ENCODE measurements at places on chromosomes 3 and 15.

- no peak for DNase-seq
These were observed 4.4 kb downstream of the A4GNT start for GRCh38 chr3:138127636-138128365.

GRCh38 chr3:34183114-34183513 lies 384.7 kb downstream of the PDCD6IP start:
- no peak for DNase-seq

DNA sequence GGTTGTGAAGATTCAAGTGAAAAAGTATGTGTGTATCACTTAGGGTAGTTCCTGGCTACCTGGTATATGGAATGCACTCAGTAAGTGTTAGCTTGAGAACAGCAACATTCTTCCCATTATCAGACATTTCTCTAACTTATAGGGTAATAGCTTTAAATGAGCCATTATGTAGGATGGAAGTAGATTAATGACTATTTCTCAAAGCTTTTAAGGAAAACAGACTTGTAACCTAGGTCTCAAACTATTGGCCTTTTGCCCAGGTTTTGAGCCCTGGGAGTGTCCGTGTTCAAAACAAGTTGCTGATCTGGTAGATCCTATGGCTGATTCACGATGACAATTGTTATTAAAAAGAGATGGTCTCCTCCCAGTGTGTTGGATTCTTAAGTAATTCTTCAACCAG lies 129.1 kb upstream of the UMPS start:
- no peak for DNase-seq

DNA sequence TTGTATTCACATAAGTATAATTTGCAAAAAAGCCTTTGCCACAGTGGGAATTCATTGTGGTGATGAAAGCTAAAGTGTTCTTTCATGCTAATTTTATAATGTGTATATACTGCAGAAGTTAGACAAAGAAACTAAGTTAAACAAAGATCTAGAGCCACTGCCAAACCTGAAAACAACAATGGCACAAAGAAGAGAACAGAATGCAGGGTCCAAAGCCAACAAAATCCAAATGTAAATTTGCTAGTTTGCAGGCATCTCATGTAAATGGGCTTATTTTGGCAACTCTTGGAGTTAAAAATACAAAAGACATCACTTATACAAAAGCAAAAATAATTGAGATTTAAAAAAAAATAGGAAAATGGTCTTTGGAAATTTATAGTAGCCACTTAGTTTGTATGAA lies 123.0 kb downstream of the TCF12 start:
- no peak for DNase-seq

- no peak for DNase-seq
These were observed 14.9 kb upstream of the GCNT3 start for GRCh38 chr15:59596640-59597039.

DNA sequence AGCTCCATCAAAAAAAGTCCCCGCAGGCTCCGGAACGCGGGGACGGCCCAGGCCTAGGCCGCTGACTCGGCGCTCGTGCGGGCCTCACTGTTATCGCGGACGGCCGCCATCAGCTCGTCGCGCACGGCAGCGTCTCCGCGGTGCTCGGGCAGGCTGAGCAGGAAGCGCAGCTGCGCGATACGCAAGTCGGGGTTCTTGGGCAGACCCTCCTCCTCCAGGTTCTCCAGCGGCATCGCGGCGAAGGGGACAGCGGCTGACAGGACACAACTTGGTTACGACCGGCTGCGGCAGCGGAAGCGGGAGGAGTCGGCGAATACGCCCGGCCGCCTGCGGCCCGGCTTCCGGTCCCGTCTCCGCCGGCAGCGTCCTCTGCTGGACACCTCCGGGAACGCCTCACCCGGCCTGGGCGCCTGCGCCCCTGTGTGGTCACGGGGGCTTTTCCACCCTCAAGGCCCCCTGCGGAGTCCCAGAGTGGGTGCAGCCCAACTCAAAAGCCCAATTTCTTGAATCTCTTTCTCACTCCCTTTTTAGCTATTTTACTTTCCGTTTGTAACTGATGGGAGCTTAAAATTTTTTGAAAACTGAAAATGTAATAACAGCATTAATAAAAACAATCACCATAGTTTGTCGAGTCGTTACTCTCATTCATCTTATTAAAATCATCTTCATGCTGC lies at the start of gene PSMD6:
Gene PSMD6 (minus strand): TSS at position 308 of the 674 bp plus-strand sequence. CDS start 75 bp downstream, at position 233.
- peak; percentile 94 for DNase-seq

DNA sequence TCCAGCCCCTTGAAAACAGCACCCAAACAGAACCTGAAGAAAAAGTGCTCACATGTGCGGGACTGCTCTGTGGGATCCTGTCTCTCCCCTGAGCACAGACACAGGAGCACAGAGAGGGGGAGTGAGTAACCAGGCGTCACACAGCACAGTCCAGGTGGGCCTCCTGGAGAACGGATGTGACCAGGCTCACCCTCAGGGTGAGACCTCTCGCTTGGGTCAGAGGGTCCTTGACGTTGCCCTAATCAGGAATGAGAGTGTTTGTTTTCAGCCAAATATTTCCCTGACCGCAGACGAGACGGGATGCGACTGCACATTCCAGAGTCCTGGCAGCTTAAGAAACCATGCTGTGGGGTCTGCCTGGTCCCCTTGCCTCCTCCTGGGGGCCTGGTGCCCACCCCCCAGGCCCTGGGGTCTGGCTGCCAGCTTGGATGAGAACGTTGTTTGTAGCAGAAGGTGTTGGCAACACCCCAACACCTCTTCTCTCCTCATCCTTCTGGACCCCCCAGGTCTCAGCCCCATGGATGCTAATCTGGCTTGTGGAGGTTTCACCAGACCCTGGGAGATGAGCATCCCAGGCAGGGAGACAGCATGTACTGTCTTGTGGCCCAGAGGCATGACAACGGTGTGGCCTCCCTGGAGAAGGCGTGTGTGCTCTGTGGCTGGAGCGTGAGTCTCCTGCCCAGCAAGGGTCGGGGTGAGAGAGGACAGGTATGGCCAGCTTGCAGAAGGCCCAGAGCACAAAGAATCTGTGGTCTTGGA lies 42.1 kb upstream of the SLC6A6 start:
- DNase-seq: no peak

GRCh38 chr3:165638034-165638433 lies 199.2 kb downstream of the BCHE start:
- no peak for DNase-seq

DNA sequence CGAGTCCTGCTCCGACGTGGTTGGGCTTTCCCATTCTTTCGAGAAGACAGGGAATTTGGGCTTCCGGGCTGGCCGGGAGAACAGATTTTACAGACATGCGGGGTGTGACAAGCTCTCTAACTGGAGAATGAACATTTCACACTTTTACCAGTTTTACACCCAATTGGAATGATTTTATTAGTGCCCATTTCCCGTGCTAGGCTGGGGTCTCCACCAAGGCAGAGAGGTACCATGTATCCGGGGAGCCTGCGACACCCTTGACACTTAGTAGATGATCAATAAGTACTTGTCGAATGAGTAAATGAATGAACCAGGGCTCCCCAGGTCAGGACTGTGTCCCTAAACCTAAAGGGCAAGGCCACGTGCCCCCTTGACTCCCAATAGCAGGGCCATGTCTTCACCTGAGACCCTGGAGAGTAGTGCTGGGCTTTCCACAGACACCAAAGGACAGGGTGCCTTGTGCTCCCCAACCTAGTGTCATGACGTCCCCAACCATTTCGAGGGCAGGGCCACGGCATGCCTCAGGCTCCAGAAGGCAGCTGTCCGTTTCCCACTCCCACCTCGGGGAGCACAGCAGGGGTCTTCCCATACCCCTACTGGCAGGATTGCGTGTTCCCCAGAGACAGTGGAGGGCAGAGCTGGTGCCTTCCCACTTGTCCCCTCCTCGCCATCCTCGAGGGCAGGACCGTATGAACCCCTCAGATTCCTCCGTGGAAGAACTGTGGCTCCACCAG lies 679 bp upstream of the MYD88 start:
- DNase-seq: no peak

- no peak for DNase-seq
These were observed 19.5 kb downstream of the COPS2 start for GRCh38 chr15:49135911-49136310.

GRCh38 chr3:31274326-31275024 lies 258.2 kb upstream of the STT3B start:
- no peak for DNase-seq

GRCh38 chr3:149377408-149378364 lies at the start of gene TM4SF1:
Gene TM4SF1, minus strand, starts transcription at chr3:149377649. Its CDS starts 102 bp downstream, at chr3:149377547.
- DNase-seq: no peak

DNA sequence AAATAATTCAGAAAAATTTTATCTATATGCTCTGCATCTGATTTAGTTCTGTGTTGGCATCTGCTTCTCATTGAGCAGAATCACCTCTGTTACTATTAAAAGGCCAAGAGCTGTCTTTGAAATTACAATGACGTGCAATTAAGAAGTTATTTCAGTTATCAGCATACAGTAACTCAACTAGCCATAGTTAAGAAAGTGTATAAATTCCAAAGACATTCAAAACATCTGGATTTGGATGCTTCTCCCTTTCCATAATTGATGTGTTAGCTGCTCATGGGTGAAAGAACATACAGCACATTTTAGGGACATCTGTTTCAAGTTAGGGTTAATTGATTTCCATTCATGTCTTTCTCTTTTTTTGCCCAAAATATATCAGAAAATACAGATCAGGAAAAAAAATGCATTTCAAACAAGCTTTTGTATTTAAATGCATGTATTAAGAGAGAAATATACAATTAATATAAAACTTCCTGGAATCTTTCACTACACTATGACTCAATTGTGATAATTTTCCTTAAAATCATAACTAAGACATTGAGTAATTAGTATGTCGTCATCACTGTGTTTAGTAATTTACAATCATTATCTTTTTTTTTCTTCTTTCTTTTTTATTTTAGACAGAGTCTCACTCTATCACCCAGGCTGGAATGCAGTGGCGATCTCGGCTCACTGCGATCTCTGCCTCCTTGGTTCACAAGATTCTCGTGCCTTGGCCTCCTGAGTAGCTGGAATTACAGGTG lies 82.7 kb upstream of the MBNL1 start:
- DNase-seq: no peak

- no peak for DNase-seq
These were observed 19.4 kb upstream of the IL20RB start for GRCh38 chr3:136938334-136938733.

GRCh38 chr3:14406766-14407165 lies 4.4 kb downstream of the SLC6A6 start:
- DNase-seq: no peak

- no peak for DNase-seq
These were observed 847.4 kb downstream of the FHIT start for GRCh38 chr3:60403866-60404265.

DNA sequence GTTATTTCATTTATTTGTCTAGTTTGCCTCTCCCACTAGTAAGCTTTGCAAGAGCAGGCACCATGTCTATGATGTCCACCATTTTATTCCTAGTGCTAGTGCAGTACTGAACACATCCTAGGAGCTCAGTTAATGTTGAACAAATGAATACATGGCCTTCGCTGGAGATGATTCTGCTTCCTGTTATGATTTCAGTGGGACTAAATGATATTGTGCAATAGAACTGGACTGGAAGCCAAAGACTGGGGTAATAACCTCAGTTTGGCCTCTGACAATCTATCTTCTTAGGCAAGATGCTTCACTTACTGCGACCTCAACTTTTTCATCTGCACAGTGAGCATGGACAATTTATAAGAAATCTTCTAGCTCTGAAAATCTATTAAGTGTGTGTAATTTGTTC lies 191.3 kb downstream of the ADAMTSL3 start:
- no peak for DNase-seq

- DNase-seq: no peak
These were observed 115.9 kb downstream of the NEK11 start for GRCh38 chr3:131142580-131142979.

DNA sequence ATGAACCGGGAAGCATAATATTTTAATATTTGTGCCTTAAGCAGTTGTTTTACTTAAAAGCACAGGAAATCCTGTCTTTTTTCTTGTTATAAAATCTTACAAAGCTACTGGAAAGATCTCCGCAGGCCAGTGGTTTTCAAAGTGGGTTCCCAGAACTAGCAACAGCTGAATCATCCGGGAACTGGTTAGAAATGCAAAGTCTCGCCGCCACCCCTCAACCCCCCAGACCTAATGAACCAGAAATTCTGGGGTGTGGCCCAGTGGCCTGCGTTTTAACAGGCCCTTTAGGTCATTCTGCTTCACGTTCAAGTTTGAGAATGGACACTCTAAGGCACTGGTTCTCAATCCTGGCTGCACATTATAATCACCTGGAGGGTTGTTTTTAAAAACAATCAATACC lies 74.7 kb downstream of the PDZRN3 start:
- no peak for DNase-seq

DNA sequence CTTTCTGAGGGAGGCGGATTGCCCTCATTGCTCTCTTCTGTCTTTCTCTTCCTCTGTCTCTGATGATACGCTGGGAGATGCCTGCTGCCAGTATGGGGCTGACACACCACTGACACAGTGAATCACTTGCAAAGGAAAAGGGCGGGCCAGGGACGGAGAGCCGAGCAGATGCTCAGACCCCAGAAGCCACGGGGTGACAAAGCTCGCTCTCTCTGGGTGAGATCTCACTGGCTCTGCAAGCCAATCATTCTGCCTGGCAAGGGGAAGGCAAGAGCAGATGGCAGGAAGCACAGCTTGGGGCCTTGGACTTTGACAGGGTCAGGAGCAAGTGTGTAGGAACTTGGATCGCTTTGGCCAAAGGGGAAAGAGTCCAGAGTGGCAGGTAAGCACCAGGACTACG lies 198.7 kb downstream of the NTRK3 start:
- DNase-seq: no peak

DNA sequence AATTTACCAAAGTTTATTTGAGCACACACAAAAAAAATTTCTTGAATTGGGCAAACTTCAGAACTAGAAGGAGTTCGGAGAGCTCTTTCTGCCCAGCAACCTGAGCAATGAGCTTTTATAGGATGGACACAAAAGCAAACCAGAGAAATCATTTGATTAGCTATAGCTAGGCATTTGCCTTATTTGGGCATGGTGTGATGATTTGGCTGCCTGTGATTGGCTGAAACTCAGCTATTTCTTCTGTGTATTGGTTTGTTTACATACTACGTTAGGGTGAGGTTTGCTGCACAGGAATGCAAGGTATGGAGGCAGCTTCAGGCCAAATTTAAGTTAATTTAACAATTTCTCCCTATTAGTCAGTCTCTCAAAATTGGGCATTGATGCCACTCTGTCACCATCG lies 65.1 kb downstream of the NEK11 start:
- no peak for DNase-seq

- no peak for DNase-seq
These were observed 62.4 kb upstream of the POLG start for GRCh38 chr15:89396723-89397652.

DNA sequence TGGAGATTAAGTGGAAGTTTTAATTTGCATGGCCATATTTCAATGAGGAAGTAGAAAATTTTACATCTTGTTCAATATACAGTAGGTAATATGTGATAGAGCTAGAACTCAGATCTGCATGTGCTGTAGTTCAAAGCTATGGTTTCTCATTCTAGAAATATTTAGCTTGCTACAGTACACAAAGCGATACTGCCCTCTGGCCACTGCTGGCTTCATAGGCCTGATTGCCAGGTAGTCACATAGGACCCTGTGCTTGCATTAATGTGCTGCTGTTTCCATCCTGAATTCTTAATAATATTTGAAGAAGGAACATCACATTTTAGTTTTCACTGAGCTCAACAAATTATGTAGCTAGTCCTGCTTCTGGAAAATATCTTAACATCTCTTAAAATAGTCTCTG lies 87.0 kb downstream of the PLSCR2 start:
- no peak for DNase-seq

Data from type B pancreatic cell (in vitro differentiated cells).